ENCODE measurements at places on chromosomes 5 and 9.
A peak's percentile ranks its signal among the peaks of the same experiment; 100 is the strongest.

DNA sequence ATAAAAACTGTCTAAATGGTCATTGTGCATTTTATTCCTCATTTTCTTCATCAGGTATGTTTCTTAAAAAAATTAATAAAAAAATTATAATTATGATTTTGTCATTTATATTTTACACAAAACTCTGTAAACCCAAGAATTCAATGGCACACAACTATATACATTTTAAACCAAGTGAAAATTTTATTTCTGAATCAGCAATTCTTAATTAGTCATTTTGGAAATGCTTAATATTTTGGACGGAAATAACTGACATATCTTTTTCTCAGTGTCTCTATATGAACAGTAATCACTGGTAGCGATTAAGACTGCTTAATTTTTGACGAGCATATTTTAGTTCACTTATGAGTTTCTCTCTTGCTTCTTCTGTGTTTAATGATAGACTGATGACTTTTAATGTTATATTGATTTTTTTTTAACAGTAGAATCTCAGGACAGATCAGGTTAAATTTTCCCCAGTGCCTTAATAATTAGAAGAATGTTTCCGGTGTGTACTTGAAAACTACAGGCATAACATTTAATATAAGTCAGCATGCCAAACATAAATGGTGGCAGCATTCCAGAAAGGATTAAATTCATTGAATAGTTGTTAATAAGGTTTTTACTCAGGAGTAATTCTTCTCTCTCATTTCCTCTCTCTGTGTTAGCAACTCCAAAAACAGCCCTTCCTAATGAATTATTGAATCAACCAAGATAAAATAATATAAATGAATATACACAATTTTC, 644.7 kb upstream of the CDH6 start:
- no peak for DNase-seq

DNA sequence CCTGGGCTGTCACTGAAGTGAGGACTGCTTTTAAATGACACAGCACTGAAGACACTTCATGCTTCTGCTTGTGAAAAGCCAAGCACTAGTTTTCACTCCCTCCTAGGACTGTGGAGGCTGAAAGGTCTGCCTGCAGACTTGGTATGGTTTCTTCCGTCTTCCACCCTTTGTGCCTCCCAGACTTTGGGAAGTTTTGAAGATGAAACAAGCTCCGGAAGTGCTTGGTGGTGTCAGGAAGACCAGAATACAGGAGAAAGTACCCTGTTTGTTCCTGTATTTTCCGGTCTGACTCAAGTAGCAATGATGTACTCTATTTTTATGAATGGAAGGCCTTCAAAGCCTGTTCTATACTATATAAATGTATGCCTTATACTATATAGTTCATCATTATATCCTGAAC, 222.7 kb downstream of the PDZD2 start:
- no peak for DNase-seq

- no peak for DNase-seq
These were observed 67.5 kb downstream of the SETX start for GRCh38 chr9:132287256-132287760.

- no peak for DNase-seq
These were observed 31.0 kb downstream of the GOLGA2 start for GRCh38 chr9:128244837-128245231.

DNA sequence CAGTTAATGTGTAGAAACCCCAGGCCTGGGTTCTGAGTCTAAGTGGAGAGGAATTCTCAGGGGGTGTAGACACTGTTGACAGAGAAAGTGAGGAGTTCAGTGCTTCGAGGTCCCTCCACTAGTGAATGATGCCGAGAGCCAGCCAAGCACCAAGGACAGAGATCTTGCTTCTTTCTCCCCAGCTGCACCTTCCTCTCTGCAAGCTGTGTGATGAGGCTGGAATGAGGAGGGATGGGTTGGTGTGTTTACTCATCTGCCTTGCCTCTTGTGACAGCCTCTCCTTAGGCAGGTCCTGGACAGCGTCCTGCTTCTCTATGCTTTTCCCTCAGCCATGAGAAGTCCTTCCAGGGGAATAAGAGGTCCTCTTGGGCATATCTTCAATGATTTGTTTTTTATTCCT, 35.3 kb downstream of the HNRNPH1 start:
- DNase-seq: no peak

DNA sequence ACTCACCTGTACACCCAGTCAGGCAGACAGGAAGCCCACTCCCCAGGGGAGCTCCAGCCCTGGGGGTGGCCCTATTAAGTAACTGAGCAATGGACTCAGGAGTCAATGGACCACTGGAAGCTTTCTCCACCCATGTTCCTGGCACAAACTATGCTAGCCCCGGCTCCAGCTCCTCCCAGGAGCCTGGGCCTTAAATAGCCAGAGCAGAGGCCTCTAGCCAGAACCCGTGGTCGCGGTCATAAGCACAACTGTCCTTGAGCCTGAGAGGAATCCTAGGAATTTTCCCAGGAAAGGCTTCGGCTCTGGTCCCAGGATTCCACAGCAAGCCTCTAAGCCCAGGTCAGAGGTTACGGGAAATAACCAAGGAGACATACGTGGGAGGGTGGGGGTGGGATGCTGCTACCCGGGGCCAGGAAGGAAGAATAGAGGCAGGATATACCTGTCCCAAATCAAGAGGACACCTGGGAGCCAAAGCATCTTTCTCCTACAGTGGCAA, 5.5 kb downstream of the SEPTIN8 start:
- no peak for DNase-seq

GRCh38 chr5:171893290-171893886, 107.8 kb downstream of the SMIM23 start:
- no peak for DNase-seq

GRCh38 chr5:42583322-42583721, 160.1 kb downstream of the GHR start:
- DNase-seq: peak; percentile 7

DNA sequence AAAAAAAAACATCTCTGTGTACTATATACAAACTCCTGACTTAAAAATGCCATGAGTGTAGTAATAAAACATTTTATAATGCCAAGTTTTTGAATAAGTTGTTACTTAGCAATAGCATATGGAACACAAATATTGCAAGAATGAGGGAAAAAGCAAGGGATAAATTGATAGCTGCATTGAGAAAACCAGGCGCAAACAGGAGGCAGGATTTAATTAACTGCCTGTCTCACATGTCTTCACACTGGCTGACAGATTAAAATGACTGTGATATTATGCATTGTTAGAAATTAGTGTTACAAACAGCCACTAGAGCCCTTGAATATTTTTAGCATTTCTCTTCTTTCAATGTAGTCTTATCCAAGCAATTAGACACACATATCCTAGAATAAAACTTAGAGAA, 1817.5 kb upstream of the NUDT12 start:
- DNase-seq: no peak

DNA sequence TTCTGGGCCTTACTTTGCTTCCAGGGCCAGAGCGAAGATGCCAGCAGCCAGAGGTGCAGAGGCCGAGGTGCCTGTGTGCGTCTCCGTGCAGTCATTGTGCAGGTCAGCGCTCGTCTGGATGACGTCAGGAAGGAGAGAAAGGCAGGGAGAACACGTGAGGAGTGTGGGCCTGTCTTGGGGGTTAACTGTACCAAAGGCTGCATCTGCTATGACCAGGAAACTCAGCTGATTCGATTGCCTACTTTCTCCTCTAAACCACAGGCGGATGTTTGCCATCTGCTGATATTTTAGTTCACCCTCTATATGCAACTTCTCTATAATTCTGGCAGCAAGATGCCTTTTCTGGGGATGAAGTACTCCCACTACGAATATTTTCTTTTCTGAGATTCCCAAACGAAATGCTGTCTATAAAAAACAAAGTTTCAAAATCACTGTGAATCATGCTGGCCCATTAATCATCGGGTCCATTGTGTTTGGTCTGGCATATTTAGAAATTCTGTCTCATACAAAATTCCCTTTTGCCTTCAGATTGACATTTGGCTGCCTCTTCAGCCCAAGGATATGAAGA, 24.8 kb downstream of the PCSK1 start:
- DNase-seq: no peak

GRCh38 chr5:5116956-5117355, 23.2 kb upstream of the ADAMTS16 start:
- DNase-seq: no peak

GRCh38 chr9:78598120-78598519, 301.2 kb downstream of the PSAT1 start:
- DNase-seq: no peak

- DNase-seq: peak; percentile 57
These were observed 586 bp downstream of the TXN start for GRCh38 chr9:110255463-110256379.

DNA sequence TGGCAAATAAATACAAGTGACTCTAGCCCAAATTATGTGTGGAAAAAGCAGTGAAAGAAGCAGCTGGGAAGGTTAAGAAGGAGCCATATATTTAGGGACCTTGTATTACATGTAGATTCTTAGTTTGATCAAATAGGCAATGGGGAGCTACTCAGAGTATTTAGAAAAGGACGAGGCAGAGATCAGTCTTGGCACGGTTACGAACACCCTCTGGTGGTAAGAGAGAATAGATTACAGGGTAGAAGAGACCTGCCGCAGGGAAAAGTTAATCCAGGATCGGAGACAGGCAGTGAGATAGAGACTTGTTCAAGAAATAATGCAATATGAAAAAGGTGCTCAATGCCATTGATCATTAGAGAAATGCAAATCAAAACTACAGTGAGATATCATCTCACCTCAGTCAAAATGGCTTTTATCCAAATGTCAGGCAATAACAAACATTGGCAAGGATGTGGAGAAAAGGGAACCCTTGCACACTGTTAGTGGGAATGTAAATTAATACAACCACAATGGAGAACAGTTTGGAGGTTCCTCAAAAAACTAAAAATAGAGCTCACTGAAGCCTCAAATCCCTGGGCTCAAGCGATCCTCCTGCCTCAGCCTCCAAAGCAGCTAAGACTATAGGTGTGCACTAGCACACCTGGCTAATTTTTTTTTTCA, 12.0 kb downstream of the INIP start:
- no peak for DNase-seq

DNA sequence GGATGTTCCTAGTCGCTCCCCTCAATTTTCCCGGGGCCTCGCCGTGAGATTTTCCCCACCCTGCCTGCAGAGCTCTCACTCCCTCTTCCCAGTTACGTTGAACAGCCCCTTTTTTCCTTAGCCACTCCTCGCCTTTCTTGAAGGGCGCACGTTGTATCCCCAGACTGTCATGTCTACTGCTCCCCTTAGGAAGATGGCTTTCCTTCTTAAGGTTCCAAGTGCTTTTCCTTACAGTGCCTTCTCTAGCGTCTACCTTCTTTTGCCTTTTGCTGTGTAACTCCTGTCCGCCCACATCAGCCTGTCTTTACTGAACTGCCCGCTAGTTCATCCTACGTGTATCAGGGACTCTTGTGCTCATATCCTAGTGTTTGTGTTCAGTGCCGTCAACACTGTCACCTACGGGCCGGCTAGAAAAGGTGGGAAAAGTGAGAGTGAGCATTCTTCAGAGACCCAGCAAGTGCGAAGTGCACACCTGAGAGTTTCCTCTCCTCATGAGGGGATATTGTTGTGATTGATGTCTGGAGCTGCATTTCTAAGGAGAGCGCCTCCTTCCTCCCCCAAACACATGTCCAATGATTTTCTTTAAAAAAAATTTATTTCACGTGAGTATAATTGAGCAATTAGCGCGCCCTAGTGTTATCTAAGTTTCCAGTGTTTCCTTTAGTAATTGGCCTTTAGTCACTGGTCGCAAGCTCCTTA, 764 bp downstream of the CAMLG start:
- DNase-seq: peak; percentile 48

- no peak for DNase-seq
These were observed 103.5 kb downstream of the MVB12B start for GRCh38 chr9:126430124-126430523.

GRCh38 chr5:176837707-176838115, 27.4 kb downstream of the UNC5A start:
- DNase-seq: peak; percentile 78
